ENCODE measurements at places on chromosomes 3 and 15.

- no peak for DNase-seq
Observed at GRCh38 chr15:76151599-76151974, 91.8 kb downstream of the TMEM266 start.

- no peak for DNase-seq
Observed at GRCh38 chr3:187521546-187521945, 148.6 kb downstream of the SST start.

DNA sequence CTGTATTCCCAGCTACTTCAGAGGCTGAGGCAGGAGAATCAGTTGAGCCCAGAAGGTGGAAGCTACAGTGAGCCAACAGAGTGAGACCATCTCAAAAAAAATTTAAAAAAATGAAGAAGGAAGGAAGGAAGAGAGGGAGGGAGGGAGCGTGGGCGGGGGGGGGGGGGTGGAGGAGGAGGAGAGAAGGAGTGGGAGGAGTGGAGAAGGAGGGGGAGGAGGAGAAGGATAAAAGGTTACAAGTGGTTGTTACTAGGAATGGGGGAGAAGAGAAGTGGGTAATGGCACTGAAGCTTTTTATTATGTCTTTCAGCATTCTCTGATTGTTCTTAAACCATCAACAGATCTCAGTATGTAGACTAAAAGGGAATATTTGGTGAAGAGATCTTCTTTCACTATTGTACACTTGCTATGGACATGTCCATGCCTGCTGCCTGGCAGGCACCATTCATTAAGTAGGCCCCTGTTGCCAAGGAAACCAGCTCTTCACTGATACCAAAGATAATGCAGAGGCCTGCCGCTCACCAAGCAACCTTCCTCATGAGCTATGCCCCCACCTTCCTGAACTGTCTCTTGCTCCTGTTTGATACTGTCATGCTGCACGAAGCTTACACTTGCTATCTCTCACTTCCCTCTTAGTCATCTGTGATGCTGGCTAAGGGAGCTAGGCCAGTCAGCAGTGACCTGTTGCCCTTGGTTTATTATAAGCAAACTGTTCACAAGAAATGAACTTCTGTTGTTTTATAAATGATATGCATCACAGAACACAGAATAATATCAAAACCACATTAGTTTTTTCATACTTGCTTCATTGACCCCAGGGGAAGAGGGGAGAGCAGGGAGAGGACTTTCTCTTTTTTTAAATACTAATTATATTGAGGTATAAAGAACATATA, 23.1 kb downstream of the EPM2AIP1 start:
- DNase-seq = peak; percentile 54

GRCh38 chr3:178310949-178311348, 225.3 kb upstream of the KCNMB2 start:
- no peak for DNase-seq

GRCh38 chr3:103105206-103105605, 670.4 kb downstream of the ZPLD1 start:
- no peak for DNase-seq

GRCh38 chr3:187041362-187042307, 97.7 kb downstream of the RPL39L start:
- peak; percentile 85 for DNase-seq

DNA sequence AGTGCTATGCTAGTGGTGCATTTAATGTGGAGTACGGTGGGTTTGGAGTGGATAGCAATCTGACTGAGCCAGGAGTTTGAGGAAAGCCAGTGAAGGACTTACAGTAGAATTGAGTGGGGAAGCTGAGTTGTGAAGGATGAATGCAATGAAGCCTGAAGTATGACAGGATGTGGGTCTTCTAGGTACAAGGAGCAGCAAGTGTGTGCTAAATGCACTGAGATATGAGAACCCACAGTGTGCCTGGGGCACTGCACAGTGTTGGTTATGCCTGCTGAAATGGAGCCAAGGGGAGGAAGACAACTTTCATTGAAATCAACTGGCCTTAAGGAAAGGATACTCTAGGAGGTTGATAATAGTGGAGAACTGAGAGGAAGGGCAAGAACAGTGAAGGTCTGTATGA, 105.5 kb upstream of the MRPL3 start:
- DNase-seq = no peak

DNA sequence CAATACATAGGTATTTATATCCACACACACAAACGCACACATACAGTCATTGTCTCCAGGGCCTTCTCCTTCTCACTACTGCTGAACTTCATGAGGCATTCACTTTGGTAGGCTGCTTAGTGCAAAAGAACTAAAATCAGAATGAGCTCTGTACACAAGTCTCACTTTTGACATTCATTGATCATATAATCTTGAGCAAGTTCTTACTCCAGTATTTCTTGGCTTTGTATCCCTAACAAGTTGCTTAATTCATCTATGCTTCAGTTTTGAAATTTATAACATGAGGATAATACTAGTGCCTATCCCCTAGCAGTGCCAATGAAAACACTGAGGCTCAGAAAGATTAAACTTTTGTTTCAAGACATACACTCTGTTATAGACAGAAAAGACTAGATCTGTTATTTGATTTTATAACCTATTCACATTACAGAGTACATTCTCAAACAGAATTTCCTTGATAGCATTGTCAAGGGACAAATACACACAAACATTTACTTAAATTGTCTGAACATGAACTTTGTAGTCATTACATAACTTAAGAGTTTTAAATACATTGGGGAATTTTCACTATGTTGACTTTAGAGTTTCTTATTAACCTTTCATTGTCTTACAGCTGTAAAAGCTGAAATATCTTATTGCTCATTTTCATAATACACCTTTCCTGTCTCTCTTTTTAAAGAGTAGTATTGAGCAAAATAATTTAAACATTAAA, 55.0 kb upstream of the SI start:
- DNase-seq = no peak

- peak; percentile 58 for DNase-seq
Observed at GRCh38 chr3:114307222-114307830, 13.5 kb downstream of the TIGIT start.

GRCh38 chr3:136142592-136142991, 53.5 kb downstream of the MSL2 start:
- peak; percentile 47 for DNase-seq

DNA sequence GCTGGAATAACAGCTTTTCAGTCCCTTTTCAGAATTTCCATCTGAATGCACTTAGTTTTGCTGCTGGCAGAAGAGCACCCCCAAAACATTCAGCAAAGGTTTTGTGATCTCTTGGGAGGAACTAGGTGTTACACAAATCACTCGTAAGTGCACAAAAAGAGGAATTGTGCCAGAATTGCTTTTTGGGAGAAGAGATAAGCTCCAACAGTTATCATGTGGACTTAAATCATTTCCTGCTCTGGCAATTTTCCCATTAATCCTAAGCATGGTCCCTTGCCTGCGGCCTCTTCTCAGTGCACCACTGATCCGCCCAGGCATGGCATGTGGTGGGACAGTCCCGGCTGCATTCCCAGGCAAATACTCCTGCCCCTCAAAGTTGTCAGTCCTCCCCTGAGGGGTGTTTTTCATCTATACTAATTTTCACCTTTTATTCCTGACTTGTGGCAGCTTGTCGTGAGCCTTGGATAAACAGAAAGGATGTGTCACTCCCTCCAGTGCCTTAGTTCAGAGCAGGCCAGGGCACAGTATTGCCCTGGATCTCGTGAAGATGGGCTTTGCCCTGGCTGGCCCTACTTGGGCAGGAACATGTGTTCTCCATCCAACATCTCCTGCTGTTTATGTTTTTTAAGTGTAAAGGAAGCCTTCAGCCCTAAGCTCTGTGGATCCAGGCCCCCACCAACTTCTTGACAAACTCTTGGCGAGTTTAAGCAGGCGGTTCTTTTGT, 44.6 kb upstream of the VILL start:
- no peak for DNase-seq

DNA sequence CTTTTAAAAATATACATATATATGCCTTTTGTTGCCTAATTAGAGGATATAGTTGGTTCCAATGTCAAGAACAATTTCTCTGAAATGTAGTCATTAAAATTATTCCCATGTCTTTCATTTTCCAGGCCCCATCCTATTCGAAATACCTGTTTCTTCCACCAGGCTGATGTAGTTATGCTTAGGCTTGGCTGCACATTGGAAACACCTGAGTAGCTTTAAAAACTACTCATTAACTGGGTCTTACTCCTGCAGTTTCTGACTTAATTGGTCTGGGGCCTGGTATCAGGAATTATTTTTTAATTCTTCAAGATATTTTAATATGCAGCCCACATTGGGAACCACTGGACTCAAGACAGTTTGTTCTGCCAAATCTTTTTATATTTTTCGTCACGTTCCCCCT, 53.7 kb downstream of the TGFBR2 start:
- no peak for DNase-seq

DNA sequence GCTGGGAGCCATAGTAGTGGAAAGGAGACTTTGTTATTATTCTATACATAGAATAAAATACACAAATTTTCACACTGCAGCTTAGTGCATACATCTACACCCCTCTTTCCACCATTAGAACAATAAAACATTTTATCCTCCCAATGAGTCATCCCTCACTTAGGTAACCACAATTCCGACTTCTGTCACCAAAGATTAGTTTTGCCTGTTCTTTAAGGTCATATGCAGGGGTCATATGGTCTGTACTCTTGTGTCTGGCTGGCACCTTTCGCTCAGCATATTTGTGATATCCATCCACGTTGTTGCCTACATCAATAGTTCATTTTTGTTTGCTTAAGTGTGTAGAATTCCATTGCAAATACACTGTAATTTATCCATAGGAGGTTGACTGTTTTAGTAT, 399.4 kb downstream of the SHQ1 start:
- DNase-seq = no peak

GRCh38 chr3:72679540-72680198, 168.6 kb downstream of the SHQ1 start:
- peak; percentile 4 for DNase-seq

- peak; percentile 5 for DNase-seq
Observed at GRCh38 chr3:30970183-30970582, 75.7 kb upstream of the GADL1 start.

- no peak for DNase-seq
Observed at GRCh38 chr3:192844836-192845525, 72.7 kb downstream of the MB21D2 start.

DNA sequence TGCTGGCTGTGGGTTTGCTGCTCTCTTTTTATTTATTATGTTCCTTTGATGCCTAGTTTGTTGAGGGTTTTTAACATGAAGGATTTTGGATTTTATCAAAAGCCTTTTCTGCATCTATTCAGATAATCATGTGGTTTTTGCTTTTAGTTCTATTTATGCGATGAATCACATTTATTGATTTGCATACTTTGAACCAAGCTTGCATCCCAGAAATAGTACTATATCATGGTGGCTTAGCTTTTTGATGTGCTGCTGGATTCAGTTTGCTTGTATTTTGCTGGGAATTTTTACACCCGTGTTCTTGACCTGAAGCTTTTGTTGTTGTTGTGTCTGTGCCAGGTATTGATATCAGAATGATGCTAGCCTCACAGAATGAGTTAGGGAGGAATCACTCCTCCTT, 48.4 kb downstream of the MCTP2 start:
- DNase-seq = no peak

DNA sequence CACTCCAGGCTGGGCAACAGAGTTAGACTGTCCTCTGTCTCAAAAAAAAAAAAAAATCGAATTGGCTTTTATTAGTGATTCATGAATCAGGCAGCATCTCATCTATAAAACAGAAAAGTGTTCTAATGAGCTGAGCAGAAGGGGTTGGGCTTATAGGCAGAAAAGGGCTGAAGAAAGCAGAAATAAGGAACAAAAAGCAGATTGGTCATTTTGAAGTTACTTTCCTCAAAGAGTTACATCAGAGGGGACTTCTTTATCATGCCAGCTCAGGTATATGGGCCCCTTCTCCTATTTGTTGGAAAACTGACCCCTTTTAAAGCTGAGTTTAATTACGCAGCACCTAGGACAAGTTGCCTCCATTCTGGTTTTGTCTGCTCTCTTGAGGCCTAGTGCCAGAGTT, 722 bp upstream of the POGLUT1 start:
- DNase-seq = no peak

DNA sequence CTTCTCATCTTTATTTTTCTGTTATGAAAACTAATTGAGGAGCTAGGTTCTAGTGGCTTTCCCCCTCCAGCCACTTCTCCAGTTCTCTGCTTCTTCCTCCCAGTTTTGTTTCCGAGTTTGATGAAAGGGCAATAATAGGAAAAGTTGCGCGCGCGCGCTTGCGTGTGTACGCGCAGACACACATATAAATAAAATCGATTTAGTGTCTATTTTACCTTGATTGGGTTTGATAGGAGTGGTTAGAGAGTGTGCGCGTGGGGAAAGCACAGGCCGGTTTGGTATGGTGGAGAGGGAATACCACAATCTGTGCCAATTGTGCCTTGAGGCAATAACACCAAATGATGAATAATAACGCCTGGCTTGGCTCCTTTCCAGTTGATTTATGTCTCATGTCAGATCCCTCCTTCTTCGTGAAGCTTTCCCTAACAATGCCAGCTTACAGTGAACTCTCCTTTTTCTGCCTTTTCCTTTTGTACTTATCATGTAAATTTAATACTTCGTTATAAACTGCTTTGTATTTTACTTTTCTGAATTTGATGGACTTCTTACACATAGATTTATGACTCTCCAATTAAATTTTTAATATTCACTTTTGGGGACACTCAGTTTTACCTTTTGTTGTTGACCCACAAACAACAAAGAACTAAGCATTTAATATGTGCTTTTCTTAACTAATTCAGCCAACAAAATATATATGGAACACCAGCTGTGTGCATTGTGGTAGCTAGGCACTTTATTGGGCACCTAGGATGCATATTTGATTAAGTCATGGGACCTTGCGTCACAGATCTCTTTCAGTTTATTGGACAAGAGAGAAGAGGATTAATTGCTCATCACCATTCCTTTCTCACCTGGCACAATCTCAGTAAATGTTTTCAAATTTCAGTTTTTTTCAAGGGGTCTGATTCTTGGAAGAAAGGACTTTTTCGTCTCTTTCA, 1.7 kb downstream of the TIPARP start:
- DNase-seq = peak; percentile 45

DNA sequence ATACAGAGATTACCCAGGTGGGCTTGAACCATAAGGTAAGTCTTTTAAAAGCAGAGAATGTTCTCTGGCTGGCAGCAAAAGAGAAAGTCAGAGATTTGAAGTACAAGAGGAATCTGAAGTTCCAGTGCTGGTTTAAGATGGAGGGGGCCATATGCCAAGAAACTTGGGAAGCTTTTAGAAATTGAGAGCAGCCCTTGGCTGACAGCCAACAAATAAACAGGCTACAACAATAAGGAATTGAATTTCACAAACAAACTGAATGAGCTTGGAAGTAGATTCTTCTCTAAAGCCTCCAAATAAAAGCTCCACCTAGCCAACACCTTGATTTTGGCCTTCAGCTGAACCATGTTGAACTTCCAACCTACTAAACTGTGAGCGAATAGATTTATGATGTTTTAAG, 85.7 kb downstream of the TRIM42 start:
- no peak for DNase-seq

GRCh38 chr15:85531083-85531482, 150.7 kb downstream of the AKAP13 start:
- DNase-seq = no peak

Data from activated CD4-positive, alpha-beta T cell treated with anti-CD3 and anti-CD28 coated beads, Interleukin-10, Interleukin-2, amounts not matched to agents 100 ng/mL and 50 ng/mL, durations not matched to agents 16 hours and 8 hours (primary cell).